ENCODE measurements at places on chromosomes 7 and 10. TPM values are rescaled to one million over a fixed set of nuclear protein-coding genes. Genes with fewer than 3 reads are reported as not detected.

DNA sequence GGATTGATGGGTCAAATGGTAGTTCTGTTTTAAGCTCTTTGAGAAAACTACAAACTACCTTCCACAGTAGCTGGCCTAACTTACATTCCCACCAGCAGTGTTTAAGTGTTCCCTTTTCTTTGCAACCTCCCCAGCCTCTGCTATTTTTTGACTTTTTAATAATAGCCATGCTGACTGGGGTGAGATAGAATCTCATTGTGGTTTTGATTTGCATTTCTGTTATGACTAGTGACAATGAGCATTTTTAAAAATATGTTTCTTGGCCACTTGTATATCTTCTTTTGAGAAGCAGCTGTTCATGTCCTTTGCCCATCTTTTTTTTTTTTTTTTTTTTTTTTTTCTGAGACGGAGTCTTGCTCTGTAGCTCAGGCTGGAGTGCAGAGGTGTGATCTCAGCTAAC lies 155.2 kb upstream of the BMPER start:
- no peaks in the 10 kb centered on the region for H3K27me3 ChIP-seq
- H3K36me3 ChIP-seq, result no peaks in the 10 kb centered on the region
- DNase-seq, result no peak
- no peak overlapping the region for H3K4me3 ChIP-seq

DNA sequence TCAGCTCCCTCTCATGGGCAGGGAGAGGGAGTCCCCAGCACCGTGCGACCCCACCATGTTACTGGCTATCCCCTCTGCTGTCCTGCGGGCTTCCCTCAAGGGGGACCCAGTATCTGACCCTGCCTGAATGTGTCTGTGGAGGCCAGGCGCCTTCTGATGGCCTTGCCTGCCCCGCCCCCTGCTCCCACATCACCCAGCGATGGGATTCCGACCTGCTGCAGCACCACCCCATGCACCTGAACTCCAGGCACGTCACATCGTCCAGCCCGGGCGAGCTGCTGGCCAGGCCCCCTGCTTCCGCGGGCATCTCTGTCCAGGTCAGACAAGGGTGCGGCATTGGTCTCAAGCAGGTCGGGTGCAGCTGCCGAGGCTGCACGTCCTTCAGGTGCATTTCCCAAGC lies 19.0 kb downstream of the LRRC27 start:
- DNase-seq, result no peak
- H3K36me3 ChIP-seq, result no peaks in the 10 kb centered on the region
- no peaks in the 10 kb centered on the region for H3K27me3 ChIP-seq
- H3K4me3 ChIP-seq, result no peak overlapping the region
- H3K27ac ChIP-seq, result no peak overlapping the region

DNA sequence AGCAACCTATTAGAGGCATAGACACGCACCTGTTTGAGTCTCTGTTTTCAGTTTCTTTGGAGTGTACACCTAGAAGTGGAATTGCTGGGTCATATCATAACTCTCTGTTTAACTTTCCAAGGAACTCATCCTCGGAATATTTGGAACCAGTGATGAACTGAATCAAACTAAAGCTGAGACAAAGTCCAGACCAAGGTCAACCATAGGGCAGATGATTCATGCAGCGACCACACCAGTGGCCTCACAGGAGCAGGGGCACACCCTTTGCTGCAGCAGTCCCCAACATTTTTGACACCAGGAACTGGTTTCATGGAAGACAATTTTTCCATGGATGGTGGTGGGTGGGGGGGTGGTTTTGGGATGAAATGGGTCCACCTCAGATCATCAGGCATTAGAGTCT lies 4.9 kb upstream of the OPTN start:
- H3K27ac ChIP-seq, result no peak overlapping the region
- no peak for DNase-seq
- peaks cover 8% of the 10 kb centered on the region for H3K27me3 ChIP-seq
- no peak overlapping the region for H3K4me3 ChIP-seq
- H3K4me1 ChIP-seq, result peaks cover 5% of the 10 kb centered on the region
- no peaks in the 10 kb centered on the region for H3K36me3 ChIP-seq

ADD3 gene
- total RNA-seq, result 44.0 TPM

- no peaks in the 10 kb centered on the region for H3K27me3 ChIP-seq
- DNase-seq, result no peak
Observed at GRCh38 chr7:11648980-11649379, 183.0 kb downstream of the THSD7A start.

GRCh38 chr10:78397786-78398185 lies 364.1 kb downstream of the RPS24 start:
- DNase-seq, result no peak
- H3K27me3 ChIP-seq, result no peaks in the 10 kb centered on the region
- no peaks in the 10 kb centered on the region for H3K4me1 ChIP-seq
- no peaks in the 10 kb centered on the region for H3K36me3 ChIP-seq
- H3K27ac ChIP-seq, result no peak overlapping the region
- H3K4me3 ChIP-seq, result no peak overlapping the region

FRMPD2 gene
- total RNA-seq, result not detected

GRID1 gene
- total RNA-seq, result not detected

ANKRD30A gene
- not detected for total RNA-seq

GRCh38 chr7:3408814-3409595 lies 108.0 kb downstream of the SDK1 start:
- no peak for DNase-seq
- H3K36me3 ChIP-seq, result no peaks in the 10 kb centered on the region
- H3K4me3 ChIP-seq, result no peak overlapping the region
- H3K4me1 ChIP-seq, result peaks cover 12% of the 10 kb centered on the region

DNA sequence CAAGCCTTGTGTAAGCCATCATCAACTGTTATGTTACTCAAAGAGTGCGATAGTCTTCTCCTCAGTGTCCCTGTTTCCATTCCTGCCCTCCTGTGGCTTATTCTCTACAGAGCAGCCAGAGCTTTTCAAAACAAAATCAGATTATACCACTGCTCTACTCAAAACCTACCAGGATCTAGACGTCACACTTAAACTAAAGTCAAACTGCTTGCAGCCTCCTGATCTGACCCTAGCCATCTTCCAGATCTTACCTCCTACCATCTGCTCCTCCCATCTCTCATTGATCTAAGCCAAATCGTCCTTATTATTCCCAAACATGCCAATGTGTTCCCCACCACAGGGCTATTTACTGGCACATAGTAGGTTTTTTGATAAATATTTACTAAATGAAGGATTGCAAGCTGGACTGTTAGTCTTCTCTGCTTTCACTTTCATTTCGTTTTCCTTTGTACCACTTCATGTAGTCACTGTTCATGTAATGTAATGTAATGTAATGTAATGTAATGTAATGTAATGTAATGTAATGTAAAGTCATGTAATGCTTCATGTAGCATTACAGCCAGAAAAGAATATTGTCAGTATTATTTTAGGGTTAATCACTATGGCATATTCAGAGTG lies 116.1 kb downstream of the GPR37 start:
- H3K4me3 ChIP-seq, result no peak overlapping the region
- no peak overlapping the region for H3K27ac ChIP-seq
- no peaks in the 10 kb centered on the region for H3K4me1 ChIP-seq
- H3K27me3 ChIP-seq, result no peaks in the 10 kb centered on the region

DNA sequence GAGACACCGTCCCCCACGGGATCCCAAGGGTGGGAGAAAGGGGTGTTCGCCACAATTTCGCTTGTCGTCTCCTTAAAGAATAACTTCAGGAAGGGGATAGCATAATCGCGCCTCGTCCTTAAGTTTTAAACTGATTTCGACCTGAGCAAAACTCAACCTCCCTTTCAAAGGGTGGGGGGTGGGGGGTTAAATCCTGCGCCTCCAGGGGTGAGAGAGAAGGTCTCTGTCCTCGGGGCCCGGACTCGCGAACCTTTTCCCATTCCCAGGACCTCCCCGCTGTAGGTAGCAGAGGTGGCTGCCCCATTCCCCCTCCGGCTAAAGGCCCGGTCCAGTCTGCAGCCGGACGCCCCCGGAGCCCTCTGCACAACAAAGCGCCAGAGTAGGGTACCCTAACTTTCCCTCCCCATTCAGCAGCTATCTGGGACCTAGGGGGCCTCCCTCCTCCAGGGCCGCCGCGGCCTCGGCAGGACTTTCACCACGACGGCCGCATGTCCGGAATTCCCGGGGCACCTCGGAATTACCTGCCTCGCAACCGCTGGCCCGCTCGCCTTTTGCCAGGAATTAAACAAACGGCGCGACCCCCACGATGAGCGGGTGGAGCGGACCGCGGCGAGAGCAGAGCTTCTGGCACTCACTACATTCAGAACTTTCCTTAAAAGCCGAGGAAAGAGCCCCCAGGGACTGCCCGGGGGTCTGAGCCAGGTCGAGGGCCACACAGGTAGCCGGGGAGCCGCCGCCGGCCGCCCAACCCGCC lies 1.7 kb downstream of the CDK6 start:
- DNase-seq, result peak; percentile 12
- peak overlapping the region; percentile 87 for H3K4me3 ChIP-seq
- peaks cover 33% of the 10 kb centered on the region for H3K4me1 ChIP-seq
- peak overlapping the region; percentile 91 for H3K27ac ChIP-seq
- peaks cover 44% of the 10 kb centered on the region for H3K36me3 ChIP-seq
- H3K27me3 ChIP-seq, result peaks cover 15% of the 10 kb centered on the region

TES gene
- 75.0 TPM for total RNA-seq

DNA sequence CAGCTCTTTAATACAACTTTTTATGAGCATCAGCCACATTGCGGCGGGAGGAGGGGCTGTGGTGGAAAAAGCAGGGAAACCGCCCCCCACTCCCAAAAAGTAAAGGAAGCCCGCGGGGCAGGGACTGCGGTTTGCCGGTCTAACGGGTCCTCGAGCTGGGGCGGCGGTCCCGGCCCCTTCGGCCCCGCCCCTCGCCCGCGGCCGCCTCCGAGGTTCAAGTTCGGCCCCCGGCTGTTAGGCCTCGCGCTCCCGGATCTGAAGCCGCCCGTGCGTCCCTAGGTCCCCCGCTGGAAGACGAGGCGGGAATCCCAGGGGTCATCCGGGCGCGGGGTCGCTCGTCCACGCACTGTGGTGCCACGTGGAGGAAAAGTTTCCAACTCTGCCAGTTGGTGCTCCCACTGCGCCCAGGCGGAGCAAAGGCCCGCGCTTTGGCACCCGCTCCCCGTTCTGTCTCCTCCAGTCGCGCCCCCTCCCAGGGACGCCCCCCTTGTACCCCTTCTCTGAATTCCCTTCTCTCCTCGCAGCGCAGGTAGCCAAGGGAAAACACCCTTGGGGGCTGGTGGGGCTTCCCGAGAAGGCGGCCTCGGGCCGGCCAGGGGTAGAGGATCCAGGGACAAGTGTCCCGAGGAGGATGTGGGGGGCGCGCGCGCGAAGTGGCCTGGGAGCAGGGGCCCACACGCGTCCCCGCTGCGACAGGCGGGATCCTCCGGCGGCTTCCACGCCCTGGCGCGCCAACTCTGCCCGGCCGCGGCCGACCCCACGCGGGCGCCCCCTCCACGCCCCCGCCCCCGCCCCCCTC lies 798 bp upstream of the AUTS2 start:
- H3K4me1 ChIP-seq, result peaks cover 2% of the 10 kb centered on the region
- peak overlapping the region; percentile 53 for H3K4me3 ChIP-seq
- DNase-seq, result no peak
- no peaks in the 10 kb centered on the region for H3K36me3 ChIP-seq

GRCh38 chr10:71778071-71778825 lies 4.9 kb upstream of the VSIR start:
- no peaks in the 10 kb centered on the region for H3K27me3 ChIP-seq
- H3K4me3 ChIP-seq, result no peak overlapping the region
- peaks cover 38% of the 10 kb centered on the region for H3K4me1 ChIP-seq

GOLGA7B gene
- total RNA-seq, result 0.80 TPM

DNA sequence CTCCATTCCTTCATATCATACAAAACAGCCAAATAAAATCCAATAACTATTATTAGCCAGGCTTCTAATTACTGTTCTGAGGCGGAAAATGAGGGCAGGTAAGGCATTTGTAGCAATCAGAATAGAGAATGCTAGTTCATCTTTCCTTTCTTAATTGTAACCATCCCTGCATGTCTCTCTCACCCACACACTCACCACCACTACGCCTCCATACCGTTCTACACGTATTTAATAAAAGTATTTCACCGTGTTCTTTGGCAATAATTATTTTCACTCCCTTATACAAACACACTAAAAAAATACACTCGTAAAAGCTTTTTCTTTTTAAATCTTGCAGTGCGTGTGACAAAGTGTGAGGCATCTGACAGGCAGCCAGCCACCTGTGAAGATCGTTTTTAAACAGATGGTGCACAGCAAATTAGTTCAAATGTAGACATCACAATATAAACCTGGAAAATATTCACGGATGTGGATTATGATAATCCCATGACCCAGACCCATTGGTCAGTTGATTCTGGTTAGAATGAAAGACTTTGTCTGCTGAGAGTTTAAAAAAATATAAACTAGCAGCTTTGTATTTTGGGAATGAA lies 653.6 kb downstream of the REEP3 start:
- H3K4me3 ChIP-seq, result no peak overlapping the region
- DNase-seq, result no peak
- H3K36me3 ChIP-seq, result no peaks in the 10 kb centered on the region
- no peaks in the 10 kb centered on the region for H3K27me3 ChIP-seq
- no peaks in the 10 kb centered on the region for H3K4me1 ChIP-seq

DNA sequence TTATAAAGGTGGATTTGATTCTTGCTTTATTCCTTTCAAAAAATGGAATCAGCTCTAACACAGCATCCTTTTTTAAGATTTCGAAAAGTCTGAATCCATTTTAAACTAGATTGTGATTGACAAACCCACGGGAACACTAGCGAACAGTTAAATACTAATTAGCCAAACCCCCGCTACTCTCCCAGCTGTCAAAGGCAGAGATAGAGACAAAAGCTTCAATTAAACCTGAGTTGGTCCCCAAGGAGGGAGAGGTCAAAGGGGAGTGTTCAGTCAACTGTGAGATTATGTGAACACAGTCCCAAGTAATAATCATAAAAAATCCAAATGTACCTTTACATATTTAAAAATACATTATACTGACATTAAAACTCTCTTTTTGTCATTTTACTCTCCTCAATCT lies 65.7 kb upstream of the TBX20 start:
- H3K4me1 ChIP-seq, result no peaks in the 10 kb centered on the region
- no peak overlapping the region for H3K4me3 ChIP-seq
- DNase-seq, result no peak

DNA sequence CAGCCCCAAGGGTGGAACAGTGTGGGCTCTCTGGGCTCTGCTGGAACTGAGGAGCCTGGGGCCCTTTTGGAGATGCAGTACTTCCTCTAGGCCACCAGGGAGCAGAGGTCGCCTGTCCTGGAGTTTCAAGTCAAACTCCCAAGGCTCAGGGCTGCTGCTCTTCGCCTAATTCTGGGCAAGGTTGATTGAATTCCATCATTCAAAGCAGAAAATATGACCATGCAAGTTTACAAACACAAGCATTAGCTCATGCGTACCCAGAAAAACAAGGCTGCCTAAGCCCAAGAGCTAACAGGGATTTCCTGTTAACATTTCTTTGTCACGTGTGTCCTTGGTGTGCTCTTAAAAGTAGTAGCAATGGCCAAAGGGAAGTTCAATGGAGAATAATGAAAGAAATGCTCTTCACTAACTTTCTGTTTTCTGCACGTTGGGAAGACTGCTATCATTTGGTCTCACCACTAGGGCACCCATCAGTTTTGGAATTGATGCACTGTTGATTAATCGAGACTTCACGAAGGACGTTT lies 20.1 kb downstream of the LDB3 start:
- peaks cover 3% of the 10 kb centered on the region for H3K27me3 ChIP-seq
- peaks cover 2% of the 10 kb centered on the region for H3K4me1 ChIP-seq
- peak; percentile 54 for DNase-seq
- H3K36me3 ChIP-seq, result no peaks in the 10 kb centered on the region
- no peak overlapping the region for H3K27ac ChIP-seq
- H3K4me3 ChIP-seq, result no peak overlapping the region

KEL gene
- 0.16 TPM for total RNA-seq

- H3K27ac ChIP-seq, result no peak overlapping the region
- no peak overlapping the region for H3K4me3 ChIP-seq
- DNase-seq, result no peak
- H3K4me1 ChIP-seq, result no peaks in the 10 kb centered on the region
Observed at GRCh38 chr7:53111031-53111430, 75.6 kb downstream of the POM121L12 start.

JCAD gene
- 0.14 TPM for total RNA-seq

LIPF gene
- not detected for total RNA-seq

NCF1 gene
- 1.8 TPM for total RNA-seq

MSMB gene
- total RNA-seq, result not detected

Measured in activated naive CD8-positive, alpha-beta T cell treated with anti-CD3 and anti-CD28 coated beads for 36 hours (primary cell).